CD4-positive, alpha-beta T cell treated with Interleukin-4 for 1 hour (primary cell): ENCODE measurements at places on chromosomes 16 and 17.

- no peak for DNase-seq
Observed at GRCh38 chr16:69410219-69410990, 14.0 kb upstream of the CYB5B start.

- no peak for DNase-seq
Observed at GRCh38 chr17:42307362-42307927, 19.1 kb downstream of the STAT5A start.

- peak; percentile 93 for DNase-seq
Observed at GRCh38 chr16:48611329-48612137, 1.6 kb upstream of the N4BP1 start.

GRCh38 chr17:82083533-82084359, 14.3 kb downstream of the FASN start:
- no peak for DNase-seq

DNA sequence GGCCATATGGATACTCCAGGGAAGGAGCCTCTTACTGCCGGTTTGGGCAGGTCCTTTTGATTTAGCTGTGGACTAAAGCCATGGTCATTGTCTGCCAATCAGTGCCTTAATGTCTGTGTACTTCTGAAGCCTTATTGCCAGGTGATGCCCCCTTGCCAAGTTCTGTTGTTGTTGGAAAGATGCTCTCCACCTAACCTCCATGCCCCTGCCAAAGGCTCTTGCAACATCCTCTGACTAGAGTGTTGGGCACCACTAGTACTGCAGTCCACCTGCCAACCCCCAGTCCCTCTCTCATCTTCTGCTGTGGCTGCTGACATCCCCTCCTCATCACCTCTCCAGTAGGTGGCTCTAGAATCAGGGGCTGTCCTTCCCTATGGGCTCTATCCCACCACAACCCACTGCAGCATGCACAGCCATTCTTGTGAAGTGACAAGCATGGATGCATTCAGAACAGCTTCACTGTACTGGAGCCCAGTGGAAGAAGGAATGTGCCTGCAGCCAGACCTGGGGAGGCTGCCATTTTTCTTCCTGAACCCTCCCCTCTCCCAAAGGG, 375.3 kb upstream of the CDH5 start:
- no peak for DNase-seq

DNA sequence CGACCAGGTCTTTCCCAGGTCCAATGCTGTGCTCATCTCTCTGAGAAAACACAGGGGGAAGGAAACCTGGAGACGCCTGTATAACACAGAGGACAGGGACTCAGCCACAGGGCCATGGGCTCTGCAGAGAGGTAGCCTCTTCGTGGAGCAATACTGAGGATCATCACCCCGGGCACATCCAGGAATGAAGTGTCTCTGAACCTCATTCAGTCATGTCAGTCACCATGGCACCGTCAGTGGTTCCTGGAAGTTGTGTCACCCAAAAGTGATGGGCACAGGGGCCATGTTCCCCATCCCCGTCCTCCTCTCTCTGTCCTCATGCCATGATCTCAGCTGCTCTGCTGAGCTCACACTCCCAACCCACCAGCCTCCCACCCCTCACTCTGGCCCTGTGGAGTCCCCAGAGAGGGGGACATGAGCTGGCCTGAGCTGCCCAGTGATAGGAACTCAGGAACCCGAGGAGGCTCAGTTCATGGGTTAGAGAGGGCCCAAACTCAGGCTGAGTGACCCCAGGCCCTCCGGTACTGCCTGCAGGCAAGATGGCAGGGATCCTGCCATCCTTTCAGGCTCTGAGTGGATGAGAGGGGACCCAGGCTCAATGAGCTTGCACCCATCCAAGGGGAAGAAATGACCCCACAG, 53.4 kb downstream of the PITPNM3 start:
- DNase-seq = no peak

DNA sequence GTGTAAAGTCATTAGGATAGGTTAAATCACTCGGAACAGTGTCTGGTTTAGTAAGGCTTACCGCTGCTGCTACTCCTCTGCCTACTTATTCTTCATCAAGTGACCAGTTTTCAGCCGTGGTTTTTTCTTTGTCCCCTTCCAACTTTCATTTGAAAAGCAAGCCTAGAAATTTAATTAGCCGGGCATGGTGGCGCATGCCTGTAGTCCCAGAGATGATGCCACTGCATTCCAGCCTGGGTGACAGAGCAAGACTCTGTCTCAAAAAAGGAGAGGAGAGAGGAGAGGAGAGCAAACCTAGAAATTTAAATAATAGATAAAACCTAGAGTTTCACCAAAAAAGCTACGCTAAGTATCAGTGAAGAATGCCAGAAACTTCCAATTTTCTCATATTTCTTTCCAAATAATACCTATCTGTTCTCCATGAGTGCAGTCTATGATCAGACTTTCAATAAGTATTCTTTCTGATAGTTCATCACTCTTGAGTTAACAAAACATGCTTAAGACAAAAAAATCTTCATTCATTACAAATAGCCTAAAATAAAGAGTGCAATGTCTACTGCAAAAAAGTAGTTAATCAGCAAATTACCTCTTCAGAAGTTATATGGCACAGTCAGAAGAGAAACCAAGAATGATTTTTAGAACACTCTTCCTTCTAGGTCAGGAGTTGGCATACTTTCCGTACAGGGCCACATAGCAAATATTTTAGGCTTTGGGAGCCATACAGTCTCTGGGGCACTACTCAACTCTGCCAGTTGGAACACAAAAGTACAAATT, 15.1 kb downstream of the ANKFY1 start:
- DNase-seq = no peak
